ENCODE measurements at places on chromosomes 16 and 17.

DNA sequence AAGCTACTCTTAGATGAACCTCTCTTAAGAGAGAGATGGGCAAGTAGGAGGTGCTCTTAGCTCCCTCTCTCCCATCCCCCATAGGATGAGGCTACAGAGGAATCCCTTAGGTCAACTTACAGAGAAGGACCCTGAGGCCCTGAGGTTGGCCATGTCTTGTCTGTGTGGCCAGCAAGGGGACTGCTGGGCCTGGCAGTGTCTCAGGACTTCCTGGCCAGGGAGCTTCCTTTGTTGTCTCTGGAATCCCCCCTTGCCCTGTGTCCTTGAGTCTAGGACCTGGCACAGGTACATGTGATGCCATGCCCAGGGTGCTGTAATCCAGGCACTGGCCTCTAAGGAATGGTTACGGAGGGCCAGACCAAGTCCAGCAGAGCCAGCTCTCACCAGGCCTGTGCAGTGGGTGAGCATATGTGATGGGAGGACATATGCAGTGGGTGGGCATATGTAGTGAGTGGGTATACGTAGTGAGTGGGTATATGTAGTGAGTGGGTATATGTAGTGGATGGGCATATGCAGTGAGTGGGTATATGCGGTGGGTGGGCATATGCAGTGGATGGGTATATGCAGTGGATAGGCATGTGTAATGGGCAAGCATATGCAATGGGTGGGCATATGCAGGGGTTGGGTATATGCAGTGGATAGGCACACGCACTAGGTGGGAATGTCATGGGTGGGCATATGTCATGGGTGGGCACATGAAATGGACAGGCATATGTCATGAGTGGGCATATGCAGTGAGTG is 20.3 kb upstream of the PECAM1 start:
- DNase-seq: no peak

DNA sequence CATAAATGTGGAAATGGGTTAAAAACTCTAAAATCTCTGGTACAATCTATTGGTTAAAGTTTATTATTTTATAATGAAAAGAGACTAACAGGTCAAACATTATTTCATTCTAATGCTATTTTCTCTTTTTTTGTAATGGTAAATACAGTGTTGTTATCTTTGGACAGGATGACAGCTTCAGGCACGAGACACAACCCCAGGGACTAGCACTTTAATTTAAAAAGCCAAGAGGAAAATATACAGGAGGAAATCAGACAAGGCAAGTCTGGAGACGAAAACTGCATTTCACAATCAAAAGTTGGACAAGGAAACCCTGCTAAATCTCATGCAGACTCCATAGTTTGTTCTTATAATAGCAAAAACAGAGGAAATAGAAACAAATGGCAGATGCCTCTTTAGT is 589.1 kb upstream of the CDH8 start:
- DNase-seq: no peak

GRCh38 chr16:75481475-75481874 is 13.8 kb downstream of the CHST6 start:
- no peak for DNase-seq

DNA sequence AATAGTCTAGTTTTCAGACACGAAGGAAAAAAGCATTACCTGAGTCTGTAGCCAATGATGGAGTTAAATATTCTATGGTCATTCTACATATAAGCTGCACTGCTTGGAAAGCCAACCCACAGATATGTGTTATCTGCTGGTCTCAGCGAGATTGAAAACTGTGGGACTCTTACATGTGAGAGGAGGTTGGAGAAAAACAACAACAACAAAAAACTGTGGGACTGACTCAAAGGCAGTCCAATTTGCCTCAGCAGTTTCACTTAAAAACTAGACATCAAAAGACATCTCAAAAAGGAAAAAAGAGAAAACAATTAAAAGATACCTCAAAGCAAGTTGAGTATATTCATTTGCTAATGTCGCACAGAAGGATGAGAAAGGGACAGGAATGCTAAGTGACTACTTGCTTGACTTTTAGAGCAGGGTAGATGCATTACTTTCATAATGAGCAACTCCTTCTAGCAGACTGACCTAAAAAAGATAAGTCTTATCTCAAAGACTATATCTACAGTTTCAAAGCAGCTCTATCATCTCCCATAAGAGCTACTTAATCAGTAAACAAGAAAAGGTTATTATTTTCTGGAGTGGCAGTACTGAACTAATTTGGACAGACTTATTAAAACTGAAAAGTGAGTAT is 35.5 kb upstream of the ITGA2B start:
- DNase-seq: no peak

- DNase-seq: peak; percentile 29
These were observed 2.9 kb upstream of the SCIMP start for GRCh38 chr17:5237541-5238016.

All from fibroblast of upper back skin (primary cell).